ENCODE measurements at places on chromosomes 6 and 20. TPM values are rescaled to one million over a fixed set of nuclear protein-coding genes. Genes with fewer than 3 reads are reported as not detected.

GRCh38 chr6:71473926-71474325 lies 185.3 kb downstream of the OGFRL1 start:
- H3K36me3 ChIP-seq, result no peaks in the 10 kb centered on the region
- H3K4me3 ChIP-seq, result no peak overlapping the region
- no peak overlapping the region for H3K27ac ChIP-seq
- peaks cover 6% of the 10 kb centered on the region for H3K27me3 ChIP-seq
- H3K4me1 ChIP-seq, result peaks cover 2% of the 10 kb centered on the region

PET117 gene
- total RNA-seq, result 13.1 TPM

CHRNA4 gene
- total RNA-seq, result not detected

- no peak overlapping the region for H3K4me3 ChIP-seq
- peaks cover 17% of the 10 kb centered on the region for H3K4me1 ChIP-seq
- no peaks in the 10 kb centered on the region for H3K36me3 ChIP-seq
- H3K27ac ChIP-seq, result no peak overlapping the region
- no peak for DNase-seq
Measured at GRCh38 chr6:12288211-12288618, 1.9 kb upstream of the EDN1 start.

- no peak overlapping the region for H3K4me3 ChIP-seq
- no peaks in the 10 kb centered on the region for H3K4me1 ChIP-seq
- no peaks in the 10 kb centered on the region for H3K27me3 ChIP-seq
- H3K27ac ChIP-seq, result no peak overlapping the region
Measured at GRCh38 chr6:141704151-141704550, 428.6 kb upstream of the GJE1 start.

DNA sequence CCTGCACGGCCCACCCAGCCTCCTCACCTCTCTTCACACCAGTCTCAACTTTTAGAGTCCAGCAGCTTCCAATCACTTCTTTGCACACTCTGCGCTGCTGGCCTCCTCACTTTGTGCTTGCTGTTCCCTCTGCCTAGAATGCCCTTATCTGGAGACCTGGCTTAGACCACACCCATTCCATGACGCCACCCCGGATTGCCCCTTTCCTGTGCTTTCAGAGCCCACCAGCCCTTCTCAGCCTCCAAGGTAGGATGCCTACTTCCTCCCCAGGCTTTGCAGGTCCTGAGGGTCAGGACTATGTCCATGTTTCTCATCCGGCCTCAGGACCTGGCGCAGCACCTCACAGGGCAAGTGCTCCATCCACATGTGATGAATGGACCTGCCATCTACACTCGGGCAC lies 27.0 kb upstream of the AVP start:
- peaks cover 3% of the 10 kb centered on the region for H3K36me3 ChIP-seq
- H3K27me3 ChIP-seq, result no peaks in the 10 kb centered on the region
- peak overlapping the region; percentile 7 for H3K27ac ChIP-seq
- peaks cover 5% of the 10 kb centered on the region for H3K4me1 ChIP-seq
- DNase-seq, result no peak
- H3K4me3 ChIP-seq, result no peak overlapping the region
